ENCODE measurements at places on chromosomes 5 and 9. TPM values are rescaled to one million over a fixed set of nuclear protein-coding genes. Genes with fewer than 3 reads are reported as not detected.

MYORG gene
- 0.19 TPM for polyA plus RNA-seq

NIM1K gene
- not detected for polyA plus RNA-seq

CDKN2B-AS1 gene
- not detected for polyA plus RNA-seq

PIP5KL1 gene
- 1.1 TPM for polyA plus RNA-seq

CDKN2A gene
- polyA plus RNA-seq: 13.9 TPM

EQTN gene
- 0.35 TPM for polyA plus RNA-seq

EPB41L4B gene
- polyA plus RNA-seq: not detected

GRXCR2 gene
- polyA plus RNA-seq: not detected
